Activated CD8-positive, alpha-beta memory T cell treated with anti-CD3 and anti-CD28 coated beads for 1 hour (primary cell): ENCODE measurements at places on chromosomes 13 and 19.

GRCh38 chr19:30781047-30781446, 408.9 kb downstream of the ZNF536 start:
- DNase-seq: no peak

- no peak for DNase-seq
These were observed 1.3 kb upstream of the PVR start for GRCh38 chr19:44642377-44642776.

DNA sequence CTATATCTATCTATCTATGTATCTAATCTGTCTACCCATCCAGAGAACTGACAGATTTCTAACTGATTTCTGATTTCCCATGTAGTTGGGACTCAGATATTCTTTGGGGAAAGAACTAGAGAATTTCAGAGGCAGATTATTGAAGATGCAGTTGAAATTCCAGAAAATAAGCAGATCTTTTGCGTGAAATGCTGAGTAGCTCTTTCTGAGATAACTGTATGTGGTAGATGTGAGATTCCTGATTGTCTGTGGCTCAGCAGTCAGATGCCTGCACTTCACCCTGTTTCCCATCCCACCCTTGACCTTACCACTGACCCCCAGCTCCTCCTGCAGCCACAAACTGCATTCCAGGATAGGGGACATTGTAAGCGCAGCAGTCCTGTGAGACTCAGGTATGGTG, 61.5 kb downstream of the DGKH start:
- DNase-seq: no peak

DNA sequence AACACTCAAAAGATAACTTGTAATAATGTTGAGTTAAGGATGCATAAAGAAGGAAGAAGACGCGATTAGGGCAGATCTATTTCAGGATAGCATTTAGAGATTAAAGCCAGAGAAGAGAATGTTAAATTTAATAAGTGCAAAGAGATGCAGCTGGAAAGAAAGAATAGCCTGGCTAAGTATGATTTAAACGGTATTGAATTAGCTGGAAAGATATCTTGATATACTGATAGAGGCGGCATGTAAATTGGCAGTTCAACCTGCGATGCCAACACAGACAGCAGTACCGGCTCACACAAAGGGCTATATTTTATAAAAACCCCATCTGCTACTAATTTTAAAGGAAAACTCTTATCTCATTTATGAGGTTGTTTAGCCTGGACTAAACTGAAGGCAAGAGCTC, 121.4 kb downstream of the ENOX1 start:
- no peak for DNase-seq

- DNase-seq: peak; percentile 28
These were observed 11.8 kb upstream of the SHD start for GRCh38 chr19:4267101-4267900.

- DNase-seq: no peak
These were observed 6.9 kb downstream of the UPK1A start for GRCh38 chr19:35673121-35673804.

- no peak for DNase-seq
These were observed 3.1 kb downstream of the CDX2 start for GRCh38 chr13:27965740-27966640.

- no peak for DNase-seq
These were observed 128.0 kb downstream of the DCT start for GRCh38 chr13:94351292-94351990.

- DNase-seq: no peak
These were observed 266.4 kb downstream of the NALCN start for GRCh38 chr13:101149735-101150384.

- no peak for DNase-seq
These were observed 6.8 kb downstream of the ZC3H4 start for GRCh38 chr19:47106821-47107201.

GRCh38 chr13:76677043-76677442, 209.2 kb downstream of the KCTD12 start:
- no peak for DNase-seq

DNA sequence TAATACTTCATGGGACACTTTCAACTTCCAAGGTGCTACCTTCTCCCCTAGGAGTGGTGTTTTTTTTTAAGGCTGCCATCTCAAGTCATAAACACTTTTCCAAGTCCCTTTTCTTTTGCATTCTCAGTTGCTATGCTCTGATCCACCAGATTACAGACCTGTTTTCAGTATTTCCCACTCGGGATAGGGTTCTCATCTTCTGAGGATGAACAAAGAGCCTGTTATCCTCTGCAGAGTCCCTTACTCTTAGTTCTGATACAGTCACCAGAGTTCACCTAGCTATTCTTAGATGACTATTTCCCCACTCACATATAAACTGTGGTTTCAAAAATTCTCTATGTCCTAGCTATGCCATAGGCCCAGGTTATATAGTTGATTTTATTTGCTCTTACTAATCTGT, 15.9 kb downstream of the ZDHHC20 start:
- no peak for DNase-seq

DNA sequence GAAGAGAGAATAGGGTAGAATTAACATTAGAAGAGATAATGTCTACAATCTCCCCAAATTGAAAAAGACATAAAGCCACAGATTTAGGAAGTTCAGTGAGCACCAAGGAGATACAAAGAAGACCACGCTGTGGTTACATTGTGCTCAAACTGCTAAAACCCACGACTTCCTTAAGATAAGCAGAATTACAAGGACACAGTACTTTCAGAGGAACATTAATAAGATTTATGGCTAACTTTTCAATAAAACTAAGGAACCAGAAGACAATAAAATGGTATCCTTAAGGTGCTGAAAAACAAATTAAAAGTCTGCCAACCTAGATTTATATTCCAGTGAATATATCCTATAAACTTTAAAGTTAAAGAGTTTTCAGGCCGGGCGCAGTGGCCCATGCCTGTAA, 7.4 kb upstream of the IL17D start:
- no peak for DNase-seq
